ENCODE measurements at places on chromosomes 11 and 22.

DNA sequence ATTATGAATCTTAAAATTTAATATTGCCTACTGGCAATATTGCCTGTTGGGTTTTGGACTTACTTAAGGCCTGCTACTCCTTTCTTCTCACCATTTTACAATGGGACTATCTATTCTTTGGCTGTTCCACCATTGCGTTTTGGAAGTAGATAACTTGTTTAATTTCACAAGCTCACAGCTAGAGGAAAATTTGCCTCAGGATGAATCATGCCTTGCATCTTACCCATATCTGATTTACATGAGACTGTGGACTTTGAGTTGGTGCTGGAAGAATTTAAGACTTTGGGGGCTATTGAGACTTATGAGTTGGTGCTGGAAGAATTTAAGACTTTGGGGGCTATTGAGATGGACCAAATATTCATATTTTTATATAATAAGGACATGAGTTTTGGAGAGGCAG is 662.6 kb downstream of the METTL15 start:
- DNase-seq: no peak

GRCh38 chr22:25953919-25954318 is 211.9 kb downstream of the MYO18B start:
- DNase-seq: no peak

DNA sequence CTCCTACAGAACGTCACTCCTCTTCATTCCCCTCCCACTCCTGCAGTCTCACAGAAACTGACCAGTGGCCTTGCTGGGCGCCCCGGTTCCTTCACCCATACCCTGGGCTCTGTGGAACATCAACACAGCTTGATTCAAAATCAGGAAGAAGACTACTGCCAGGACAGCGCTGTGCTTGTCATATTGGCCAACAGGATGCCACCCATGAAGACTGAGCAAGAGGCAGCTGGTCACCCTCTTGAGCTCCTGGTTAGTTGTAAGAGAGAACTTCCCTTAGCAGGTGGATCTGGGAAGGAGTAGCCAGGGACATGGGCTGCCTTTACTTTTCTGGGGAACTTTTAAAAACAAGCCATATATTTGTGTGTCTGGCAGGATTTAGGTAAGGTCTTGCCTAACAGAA is 110.4 kb upstream of the TIMP3 start:
- DNase-seq: peak; percentile 52

GRCh38 chr11:83070731-83071566 is 748 bp downstream of the RAB30 start:
- DNase-seq: no peak

DNA sequence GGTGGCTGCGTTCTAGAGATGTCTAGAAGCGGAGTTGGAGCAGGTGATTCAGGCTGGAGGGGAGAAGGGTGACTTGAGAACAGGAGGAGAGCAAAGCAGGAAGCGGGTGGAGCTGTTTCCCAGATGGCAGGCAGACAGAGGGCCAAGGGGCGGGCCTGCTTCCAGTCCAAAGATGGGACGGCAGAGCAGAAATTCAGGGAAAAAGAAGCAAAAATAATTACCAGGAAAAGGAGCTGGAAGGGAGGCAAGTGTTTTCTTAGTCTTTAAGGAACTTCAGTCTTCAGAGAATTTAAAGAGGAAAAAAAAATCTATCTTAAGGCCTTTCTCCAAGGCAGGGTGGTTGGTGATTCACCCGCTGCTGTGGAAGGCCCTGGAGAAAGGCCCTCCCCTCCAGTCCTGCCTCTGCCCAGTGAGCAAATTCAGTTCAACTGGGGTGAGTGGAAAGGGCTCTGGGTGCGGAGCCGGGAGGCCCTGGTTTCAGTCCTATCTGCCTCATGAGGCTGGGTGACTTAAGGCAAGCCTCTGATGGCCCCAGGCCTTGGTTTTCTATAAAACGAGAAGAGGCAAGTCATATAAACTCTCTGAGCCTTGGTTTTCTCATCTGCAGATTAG is 4.5 kb upstream of the CREB3L1 start:
- peak; percentile 38 for DNase-seq

DNA sequence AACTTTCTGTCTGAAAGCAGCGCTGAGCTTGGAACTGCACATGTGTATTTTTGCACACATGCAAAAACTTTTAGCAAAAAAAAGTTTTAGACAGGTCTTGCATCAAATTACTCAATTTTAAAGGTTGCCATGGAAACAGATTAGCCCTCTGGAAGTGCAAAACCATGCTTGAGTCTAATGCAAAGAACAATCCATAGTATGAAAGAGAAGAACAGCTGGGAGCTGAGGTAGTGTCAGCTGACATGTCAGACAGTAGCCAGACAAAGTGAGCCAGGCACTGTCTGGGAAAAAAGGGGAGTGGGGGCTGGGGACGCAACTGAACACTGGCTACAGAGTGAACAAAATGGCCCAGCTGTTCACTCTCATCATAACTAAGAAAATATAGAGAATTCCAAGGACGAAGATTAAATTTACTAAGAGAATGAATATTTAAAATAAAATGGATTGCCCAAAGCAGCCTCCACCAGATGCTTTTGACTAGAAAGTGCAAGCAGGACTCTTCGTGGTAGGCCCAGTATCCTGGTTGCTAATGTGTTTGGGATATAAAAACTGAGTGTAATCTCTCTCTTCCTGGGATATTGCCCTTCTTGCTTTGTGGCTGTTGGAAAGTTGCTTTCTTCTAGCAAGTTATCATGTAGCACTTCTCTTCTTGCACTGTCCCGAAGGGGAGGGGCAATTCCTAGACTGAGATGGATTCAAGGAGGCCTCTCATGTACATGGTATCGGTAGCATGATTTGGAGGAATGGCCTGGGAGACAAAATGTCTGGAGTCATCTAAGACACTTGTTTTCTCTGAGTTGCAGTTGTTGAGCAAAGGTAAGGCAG is 434.1 kb upstream of the FAT3 start:
- no peak for DNase-seq

DNA sequence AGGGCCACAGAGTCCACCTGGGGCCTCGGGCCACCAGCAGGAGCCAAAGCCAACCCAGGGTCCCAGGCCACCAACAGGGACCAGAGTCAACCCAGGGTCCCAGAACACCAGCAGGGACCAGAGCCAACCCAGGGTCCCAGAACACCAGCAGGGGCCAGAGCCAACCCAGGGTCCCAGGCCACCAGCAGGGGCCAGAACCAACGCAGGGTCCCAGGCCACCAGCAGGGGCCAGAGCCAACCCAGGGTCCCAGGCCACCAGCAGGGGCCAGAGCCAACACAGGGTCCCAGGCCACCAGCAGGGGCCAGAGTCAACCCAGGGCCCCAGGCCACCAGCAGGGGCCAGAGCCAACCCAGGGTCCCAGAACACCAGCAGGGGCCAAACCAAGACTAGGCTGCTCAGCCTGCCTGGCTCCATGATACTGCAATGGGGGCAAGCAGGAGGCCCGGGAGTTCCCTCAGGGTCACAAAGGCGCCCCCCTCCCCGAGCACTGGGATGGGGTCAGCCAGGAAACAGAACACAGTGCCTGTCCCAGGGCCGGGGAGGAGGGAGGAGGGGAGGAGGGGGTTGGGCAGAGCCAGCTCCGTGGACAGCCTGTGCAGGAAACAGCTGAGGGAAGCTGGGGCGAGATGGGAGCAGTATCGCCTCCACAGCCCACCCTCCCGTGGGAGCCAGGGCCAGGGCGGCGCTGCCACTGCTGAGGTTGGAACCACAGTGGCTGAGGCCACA is 62.0 kb upstream of the PRR5 start:
- no peak for DNase-seq

DNA sequence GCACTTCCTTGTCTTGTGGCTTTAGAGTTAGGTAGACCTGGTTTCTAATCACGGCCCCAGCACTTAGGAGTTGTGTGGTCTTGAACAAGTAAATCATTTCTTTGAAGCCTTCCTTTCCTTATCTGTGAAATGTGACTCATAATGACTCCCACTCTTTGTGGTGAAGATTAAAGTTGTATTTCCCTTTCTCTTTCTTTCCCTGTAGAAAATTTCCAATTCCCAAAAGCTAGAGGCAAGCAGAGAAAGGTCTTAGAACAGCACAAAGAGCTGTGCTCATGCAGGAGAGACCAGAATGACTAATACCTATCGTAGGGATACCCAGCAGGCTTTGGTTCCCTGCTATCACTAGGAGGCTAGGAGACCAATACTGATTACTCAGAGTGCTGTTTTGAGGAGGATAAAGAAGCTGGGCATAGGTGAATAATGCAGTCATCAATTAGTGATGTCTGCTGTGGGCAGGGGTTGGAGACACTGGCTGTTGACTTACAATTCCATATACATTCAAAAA is 270.7 kb upstream of the SYN3 start:
- no peak for DNase-seq

DNA sequence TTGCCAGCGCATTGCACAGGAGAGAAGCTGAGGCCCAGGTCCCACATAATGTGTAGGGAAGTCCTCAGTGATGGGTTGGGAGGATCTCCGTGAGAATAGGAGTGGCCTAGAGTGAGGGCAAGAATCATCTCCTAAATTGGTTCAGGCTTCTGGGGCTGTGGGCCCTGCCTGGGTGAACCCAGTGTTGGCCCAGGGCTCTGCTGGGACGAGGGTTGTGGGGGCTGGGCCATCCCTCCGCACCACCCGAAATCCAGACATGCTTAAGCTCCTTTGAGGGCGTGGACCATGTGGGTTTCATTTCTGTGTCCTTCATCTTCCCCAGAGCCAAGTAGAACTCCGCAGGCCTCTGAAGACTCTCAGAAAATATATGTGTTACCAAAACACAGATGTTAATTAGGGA is 3.7 kb downstream of the MICALL1 start:
- no peak for DNase-seq

GRCh38 chr11:67534070-67534679 is 10.9 kb upstream of the CABP2 start:
- no peak for DNase-seq

DNA sequence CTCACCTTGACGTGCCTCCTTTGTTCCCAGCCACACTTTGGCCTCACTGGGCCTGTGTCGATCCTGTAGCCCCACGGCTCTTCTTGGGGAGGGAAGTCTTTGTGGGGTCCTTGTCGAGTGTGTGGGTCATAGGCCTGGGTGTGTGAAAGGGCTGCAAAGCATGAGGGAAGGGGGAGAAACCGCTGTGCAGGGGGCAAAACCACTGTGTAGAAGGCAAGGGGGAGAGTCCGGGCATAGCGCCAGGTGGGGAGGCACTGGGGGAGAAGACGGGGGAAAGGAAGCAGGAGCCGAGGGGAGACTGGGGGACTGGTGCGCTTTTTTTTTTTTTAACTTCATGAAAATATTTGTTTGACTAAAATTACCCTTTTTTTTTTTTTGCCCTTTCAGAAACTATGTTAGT is 65.1 kb upstream of the RASD2 start:
- no peak for DNase-seq

DNA sequence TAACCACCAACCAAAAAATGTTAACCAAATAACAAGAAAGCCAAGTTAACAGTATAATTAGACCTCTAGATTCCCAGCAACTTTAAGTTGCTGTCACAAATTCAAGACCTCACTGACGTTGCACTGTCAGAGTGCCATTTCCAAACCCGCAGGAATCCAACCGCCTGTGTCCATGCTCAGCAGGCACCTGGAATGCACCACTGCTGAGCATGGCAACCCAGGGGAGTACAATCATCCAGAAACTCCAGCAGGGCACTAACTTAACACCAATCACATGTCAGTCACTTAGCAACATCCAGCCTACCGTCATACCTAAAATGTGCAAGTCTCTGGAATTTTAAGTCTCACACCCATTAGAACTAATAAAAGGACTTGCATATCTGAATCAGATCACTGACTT is 48.8 kb downstream of the SMCO4 start:
- DNase-seq: no peak

DNA sequence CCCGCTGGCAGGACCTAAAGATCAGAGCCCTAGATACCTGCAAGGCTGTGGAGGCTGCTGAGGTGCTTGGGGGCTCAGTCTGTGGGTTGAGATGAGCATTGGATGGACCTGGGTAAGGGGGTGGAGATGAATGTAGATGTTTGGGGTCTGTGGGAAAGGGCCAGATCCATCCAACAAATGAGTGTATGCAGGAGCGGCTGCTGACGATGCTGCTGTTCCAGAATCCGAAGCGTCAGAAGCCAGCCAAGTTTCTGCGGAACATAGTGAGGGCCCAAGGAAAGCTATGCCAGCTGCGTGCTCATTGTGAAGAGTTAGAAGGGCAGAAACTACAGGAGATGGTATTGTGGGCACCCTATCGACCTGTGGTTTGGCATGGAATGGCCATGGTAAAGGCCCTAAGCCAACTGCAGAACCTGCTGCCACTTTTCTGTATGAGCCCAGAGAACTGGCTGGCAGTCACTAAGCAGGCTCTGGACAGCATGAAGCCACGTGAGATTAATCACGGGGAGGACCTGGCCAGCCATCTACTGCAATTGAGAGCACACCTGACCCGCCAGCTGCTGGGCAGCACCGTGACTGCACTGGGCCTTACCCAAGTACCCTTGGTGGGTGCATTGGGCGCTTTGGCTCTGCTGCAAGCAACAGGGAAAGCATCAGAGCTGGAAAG is 36.6 kb downstream of the RRP8 start:
- no peak for DNase-seq

Data from suppressor macrophage treated with lipopolysaccharide for 1 hour (primary cell).